Nucleus accumbens (tissue), 56 donors: ENCODE measurements at places on chromosomes 16 and 17.

DNA sequence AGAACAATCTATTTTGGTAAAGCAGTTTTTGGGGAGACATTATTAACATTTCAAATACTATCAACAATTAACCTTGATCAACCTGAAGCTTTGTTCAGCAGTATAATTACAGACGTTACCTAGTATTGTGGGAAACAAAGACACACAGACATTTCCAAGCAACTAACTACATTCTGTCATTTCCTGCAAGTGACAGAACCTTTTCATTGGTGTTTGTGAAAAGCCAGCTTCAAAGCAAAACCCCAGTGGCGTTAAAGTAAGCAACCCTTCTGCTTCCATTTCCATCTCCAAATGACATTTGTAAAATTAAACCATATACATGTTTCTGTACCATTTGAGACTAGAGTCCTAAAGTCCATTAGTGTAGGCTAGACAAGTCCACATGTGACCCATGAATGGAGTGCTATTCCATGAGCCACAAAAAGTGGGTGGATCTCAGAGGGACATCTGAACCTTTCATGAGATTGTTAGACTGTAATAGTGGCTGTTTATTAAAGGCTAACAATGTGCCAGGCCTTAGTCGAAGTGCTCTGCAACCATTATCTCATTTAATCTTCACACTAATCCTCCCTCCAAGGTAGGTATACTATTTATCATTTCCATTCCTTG is 101.2 kb downstream of the SSH2 start:
- DNase-seq: no peak

- no peak for DNase-seq
These were observed 170.6 kb downstream of the GSG1L start for GRCh38 chr16:27892879-27893278.

DNA sequence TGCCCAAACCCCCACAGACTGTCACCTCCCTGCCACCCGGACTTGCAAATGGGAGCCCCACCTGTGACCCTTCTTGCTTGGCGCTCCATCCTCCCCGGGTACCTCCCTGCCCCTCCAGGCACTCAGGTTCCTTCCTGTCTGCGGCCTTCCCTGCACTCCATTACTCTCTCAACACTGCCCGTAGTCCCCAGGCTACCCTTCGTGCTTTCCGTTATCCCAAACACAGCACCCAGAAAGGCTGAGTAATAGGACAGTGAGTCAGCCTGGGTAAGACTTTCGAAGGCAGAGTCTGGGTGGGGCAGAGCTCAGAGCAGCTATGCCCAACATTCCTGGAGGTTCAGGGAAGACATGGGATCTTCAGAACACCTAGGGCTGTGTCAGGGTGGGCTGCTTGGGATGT is 16.6 kb upstream of the C16orf74 start:
- no peak for DNase-seq

GRCh38 chr17:66988069-66988798 is 23.7 kb downstream of the CACNG4 start:
- no peak for DNase-seq
